ENCODE measurements at places on chromosomes 4 and X. TPM values are rescaled to one million over a fixed set of nuclear protein-coding genes. Genes with fewer than 3 reads are reported as not detected.

Gene CPZ
- 2.8 TPM for total RNA-seq

Gene CCDC110
- 2.7 TPM for total RNA-seq

Gene OPRPN
- not detected for total RNA-seq

DNA sequence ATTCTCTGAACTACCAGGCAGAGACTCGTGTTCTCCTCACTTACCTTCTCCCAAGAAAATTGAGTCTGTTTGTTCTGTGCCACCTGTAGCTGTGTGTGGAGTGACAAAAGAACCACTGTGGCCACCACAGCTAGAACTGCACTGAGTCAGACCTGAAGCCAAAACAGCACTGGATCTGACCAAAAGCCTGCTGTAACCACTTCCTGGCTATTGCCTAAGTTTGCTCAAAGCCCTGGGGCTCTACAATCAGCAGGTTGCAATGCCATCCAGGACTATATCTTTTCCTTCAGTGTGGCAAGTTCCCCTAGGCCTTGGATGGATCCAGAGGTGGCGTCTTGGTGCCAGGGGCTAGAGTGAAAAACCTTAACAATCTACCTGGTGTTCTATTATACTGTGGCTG is 449.1 kb downstream of the FAM133A start:
- no peak for DNase-seq

GRCh38 chrX:145865082-145865481 is 47.5 kb downstream of the SLITRK2 start:
- DNase-seq: no peak

Data from LHCN-M2 (cell line).